Activated CD4-positive, alpha-beta T cell treated with anti-CD3 and anti-CD28 coated beads for 4 hours (primary cell): ENCODE measurements at places on chromosomes 6 and 20.
A peak's percentile ranks its signal among the peaks of the same experiment; 100 is the strongest.

GRCh38 chr20:43404878-43405277, 52.8 kb upstream of the SRSF6 start:
- DNase-seq: no peak

GRCh38 chr6:129766959-129767728, 57.2 kb upstream of the ARHGAP18 start:
- DNase-seq: peak; percentile 50

DNA sequence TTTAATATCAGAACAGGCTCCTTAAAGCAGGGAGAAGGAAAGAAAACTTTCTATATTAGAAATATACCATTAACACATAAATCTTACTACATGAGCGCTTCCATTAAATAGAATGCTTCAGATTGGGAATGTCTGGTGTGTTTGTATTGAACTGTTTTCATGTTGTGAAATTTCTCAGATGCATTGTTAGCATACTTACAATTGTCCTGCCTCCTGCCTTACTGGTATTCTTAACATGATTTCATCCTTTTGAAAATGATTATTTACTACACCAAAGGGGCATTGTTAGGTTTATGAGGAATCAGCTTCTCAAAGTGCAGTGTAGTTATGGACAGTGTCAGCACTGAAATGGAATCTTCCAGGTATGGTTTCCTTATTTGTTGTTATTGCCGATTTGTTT, 145.6 kb downstream of the MTFR2 start:
- no peak for DNase-seq

DNA sequence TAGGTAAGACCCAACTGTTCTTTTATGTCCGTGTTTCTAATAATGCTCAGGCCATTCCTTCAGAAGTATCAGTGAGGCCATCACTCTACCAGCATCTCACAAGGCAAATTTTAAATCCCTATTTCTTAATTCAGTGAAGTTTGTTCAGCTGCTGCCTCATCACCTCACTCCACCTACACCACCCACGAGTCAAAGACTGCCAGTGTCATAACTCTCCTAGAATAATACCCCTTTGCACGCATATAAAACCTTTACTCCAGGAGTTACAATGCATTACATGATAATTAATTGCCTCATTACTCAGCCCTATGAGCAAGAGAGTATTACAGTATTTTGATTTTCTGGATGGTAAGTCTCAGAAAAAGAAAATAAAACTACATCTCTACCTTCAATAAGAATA, 793.6 kb downstream of the TFAP2A start:
- DNase-seq: no peak

DNA sequence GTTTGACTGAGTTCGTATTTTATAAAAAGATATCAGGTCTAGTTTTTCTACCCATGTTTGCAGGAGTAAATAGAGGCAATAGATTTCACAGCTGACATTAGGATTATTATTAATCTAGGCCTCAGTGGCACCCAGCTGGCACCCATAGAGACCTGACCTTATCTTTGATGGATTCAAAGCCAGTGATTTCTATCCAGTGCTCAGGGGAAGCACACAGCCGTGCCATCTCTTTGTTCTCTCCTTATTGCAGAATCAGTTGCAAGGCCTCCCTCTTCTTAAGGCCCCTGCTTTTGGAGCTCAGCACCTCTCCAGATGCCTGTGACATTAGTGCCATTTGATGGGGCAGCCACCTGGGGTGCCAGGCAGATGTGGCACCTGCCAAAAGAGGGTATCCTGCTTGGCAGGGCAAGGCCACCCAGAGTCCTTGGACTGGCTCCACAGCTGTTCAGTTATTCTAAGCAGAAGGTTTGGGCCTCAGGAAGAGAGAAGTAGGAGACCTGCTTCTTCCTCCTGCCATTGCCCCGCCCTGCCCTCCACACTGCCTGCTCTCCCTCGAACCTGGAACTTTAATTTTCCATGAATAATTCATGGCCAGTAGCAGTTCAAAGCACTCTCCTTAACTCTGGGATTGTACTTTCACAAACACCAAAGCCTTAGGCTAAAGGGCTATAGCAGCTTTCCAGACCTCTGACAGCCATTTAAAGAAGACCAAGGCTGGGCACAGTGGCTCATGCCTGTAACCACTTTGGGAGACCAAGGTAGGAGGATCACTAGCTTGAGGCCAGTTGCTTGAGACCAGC, 206.3 kb downstream of the ZDHHC14 start:
- no peak for DNase-seq

GRCh38 chr6:2225422-2226392, 19.7 kb downstream of the GMDS start:
- no peak for DNase-seq

- DNase-seq: no peak
Observed at GRCh38 chr6:46863791-46864190, 57.9 kb downstream of the ADGRF5 start.

DNA sequence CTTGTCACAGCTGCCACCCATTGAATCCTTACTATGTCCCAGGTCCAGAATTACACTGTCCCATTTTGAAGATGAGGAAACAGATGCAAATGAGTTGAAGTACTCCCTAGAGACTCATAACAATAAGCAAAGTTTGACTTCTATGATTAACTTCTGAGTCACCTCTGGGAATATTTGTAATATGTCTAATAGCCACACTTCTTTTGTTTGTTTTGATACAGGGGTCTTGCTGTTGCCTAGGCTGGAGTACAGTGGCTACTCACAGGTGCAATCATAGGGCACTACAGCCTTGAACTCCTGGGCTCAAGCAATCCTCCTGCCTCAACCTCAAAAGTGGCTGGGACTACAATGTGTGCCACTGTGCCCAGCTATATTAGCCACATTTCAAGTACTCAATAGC, 11.4 kb upstream of the SOX12 start:
- DNase-seq: no peak

DNA sequence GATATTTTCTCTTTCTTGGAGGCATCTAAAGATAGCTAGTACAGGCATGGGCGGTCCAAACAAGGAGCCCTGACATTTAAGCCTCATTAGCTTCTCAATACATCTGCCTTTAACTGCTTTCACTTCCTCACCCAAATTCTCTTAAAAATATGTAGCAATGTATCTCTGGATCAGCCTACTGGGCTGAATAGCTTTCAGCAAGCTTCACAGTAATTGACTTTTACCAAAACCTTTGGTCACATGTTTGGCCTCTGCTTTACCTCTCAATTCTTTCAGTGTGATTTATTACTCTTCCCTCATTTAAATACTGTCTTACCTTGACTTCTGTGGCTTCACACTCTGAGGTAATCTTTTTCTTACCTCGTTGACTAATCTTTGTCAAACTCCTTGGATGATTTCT, 1618.1 kb downstream of the GRIK2 start:
- no peak for DNase-seq

DNA sequence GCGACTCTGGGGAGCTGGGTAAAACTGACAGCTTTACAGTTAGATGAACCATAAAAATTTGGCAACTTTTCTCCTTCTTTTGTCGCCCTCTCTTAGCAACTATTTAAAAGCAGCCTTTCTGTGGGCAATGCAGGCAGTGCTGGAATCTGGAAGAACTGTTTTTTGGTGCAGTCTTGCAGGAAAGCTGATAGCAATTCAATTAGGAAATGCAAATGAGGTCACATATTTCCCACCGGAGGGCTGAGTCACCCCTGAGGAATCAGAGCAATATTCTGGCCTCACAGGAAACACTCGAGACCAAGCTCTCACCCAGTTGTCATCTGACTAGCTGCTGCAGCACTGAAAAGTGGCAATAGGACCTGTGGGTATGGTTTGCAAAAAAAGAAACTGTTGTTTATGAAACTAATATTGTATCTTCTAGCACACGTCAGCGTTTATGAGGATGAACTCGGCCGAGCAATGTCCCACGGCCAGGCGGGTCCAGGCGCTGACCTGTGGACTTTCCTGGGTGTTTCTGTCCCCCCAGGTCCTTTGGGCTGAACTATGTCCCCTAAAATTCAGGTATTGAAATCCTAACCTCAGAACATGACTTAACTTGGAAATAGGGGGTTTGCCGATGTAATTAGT, 312.3 kb downstream of the TAF4 start:
- DNase-seq: no peak

- DNase-seq: peak; percentile 67
Observed at GRCh38 chr6:42104095-42104803, 38.2 kb downstream of the C6orf132 start.

DNA sequence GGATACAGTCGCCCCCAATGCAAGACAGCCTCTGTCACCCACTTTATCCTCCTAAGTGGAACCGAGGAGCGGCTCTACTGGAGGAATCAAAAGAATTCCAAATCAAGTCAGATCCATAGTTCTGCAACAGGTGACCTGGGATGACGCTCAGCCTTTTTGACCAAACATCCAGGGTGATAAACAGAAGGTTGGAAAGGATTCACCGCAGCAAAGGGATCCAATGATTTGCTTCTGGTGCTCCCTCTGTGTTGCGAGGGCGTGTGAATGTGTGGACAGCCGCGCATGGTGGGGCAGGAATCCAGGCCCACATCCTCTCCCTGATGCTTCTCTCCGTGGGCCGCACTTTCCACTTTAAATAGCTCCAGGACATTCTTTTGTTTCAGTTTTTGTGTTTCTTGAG, 116.8 kb upstream of the CDH4 start:
- no peak for DNase-seq

GRCh38 chr6:130781557-130781956, 45.6 kb upstream of the SMLR1 start:
- no peak for DNase-seq

DNA sequence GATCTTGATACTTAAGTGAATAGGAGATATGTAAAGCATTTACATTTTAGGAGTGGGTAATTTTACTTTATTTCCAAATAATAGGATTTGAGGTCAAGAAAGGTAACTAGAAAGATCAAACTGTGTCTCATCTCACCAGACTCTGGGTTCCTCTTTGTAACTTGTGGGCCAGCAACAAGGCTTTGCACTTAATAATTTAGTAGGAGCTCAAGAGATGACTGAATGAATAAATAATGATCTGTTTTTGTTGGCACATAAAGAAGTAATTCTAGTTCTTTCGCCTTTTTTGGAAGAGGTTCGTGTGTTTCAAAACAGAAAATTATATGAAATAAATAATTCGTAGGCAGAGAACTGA, 67.4 kb upstream of the FABP7 start:
- no peak for DNase-seq

DNA sequence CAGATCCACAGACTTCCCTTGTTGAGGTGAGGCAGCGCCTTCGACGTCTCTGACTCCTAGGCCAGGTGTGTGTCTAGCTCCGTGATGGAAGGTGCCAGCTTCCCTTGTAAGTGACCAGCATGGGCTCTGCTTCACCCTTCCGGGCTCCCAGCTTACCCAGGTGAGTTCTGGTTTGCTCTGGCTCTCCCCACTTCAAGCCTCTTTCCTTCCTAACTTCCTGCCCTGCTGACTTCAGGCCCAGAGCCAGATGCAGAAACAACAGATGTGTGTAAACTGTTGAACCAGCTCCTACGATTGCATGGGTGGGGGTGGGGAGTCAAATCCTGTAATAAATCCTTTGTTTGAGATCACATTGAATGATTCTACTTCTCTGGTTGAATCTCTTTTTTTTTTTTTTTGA, 51.6 kb upstream of the BMP6 start:
- DNase-seq: no peak

DNA sequence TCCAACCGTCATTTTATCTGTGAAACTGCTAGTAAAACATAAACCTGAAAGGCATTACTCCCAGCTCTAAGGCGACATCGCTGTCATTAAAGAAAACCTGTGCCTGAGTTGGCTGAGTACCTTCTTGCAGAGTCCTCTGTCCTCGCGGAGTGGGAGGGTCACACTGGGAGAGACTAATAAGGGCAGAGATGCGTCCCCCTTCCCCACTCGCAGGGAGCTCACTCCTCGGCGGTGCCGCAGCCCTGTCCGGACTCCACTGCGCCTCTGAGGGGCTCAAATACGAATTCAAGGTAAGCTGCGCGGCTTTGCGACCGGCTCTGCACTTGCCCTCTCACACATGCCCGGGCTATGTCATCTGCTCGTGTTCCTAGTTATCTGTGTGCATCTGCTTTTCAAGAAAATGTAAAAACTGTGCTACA, at the start of gene COL19A1:
COL19A1 (plus strand) TSS at position 206 of the 419 bp plus-strand sequence. CDS start 13,012 bp downstream, outside the sequence.
- DNase-seq: peak; percentile 16

- no peak for DNase-seq
Observed at GRCh38 chr6:13305791-13306190, 22.5 kb downstream of the TBC1D7 start.

DNA sequence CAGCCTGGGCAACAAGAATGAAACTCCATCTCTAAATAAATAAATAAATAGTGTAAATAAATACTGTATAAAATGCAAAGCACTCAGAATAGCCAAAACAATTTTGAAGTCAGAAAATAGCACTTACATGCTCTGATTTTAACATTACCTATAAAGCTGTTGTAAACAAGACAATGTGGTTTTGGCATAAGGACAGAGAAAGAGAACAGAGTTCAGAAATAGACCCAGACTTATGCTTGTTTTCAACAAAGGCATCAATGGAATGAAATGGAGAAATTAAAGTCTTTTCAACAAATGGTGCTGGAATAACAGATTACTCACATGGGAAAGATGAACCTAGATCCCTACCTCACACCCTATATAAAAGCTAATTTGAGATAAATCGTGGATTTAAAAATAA, 10.4 kb downstream of the ACAT2 start:
- DNase-seq: no peak
